ENCODE measurements at places on chromosomes 5 and 9. TPM values are rescaled to one million over a fixed set of nuclear protein-coding genes. Genes with fewer than 3 reads are reported as not detected.

The ARHGEF37 gene
- total RNA-seq = 0.89 TPM

The CATSPER3 gene
- total RNA-seq = 1.1 TPM

The SHOC1 gene
- not detected for total RNA-seq

The F2RL1 gene
- total RNA-seq = 7.4 TPM

The PSD2 gene
- 0.07 TPM for total RNA-seq

The MEGF10 gene
- 0.89 TPM for total RNA-seq

The PAX5 gene
- total RNA-seq = 2.4 TPM

The TMEM174 gene
- total RNA-seq = not detected

The PCA3 gene
- total RNA-seq = not detected

The KCTD16 gene
- total RNA-seq = 0.06 TPM
